ENCODE measurements at places on chromosomes 11 and 22. TPM values are rescaled to one million over a fixed set of nuclear protein-coding genes. Genes with fewer than 3 reads are reported as not detected.

Gene KRTAP5-11
- 2.2 TPM for polyA plus RNA-seq

Gene PATE1
- polyA plus RNA-seq = not detected

Gene FAM181B
- 1.6 TPM for polyA plus RNA-seq

Gene MGAT3
- 3.9 TPM for polyA plus RNA-seq

Gene OR8A1
- polyA plus RNA-seq = not detected

Data from Purkinje cell (primary cell).